ENCODE measurements at places on chromosomes 7 and 10. TPM values are rescaled to one million over a fixed set of nuclear protein-coding genes. Genes with fewer than 3 reads are reported as not detected.

DNA sequence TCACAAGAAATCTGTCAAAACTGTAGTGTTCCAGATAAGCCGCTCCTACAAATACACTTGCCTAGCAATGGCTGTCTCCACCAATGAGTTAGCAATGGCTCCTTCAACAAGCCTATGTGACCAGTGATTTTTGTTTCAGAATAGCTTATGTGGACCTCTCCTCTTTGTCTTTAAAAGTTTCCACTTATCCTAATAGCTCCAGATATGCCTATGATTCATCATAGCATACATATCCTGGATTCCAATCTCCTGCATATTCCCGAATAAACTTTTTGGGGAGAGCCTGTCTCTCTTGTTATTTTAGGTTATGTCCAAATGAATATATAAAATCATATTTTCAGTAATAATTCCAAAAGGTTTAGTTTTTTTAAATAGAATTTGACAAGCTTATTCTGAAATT is 510.6 kb downstream of the ARL4A start:
- no peaks in the 10 kb centered on the region for H3K4me1 ChIP-seq
- H3K27me3 ChIP-seq: peaks cover 4% of the 10 kb centered on the region
- H3K4me3 ChIP-seq: no peak overlapping the region
- no peak for DNase-seq

- DNase-seq: no peak
- no peaks in the 10 kb centered on the region for H3K27me3 ChIP-seq
- no peak overlapping the region for H3K4me3 ChIP-seq
- H3K27ac ChIP-seq: no peak overlapping the region
Measured at GRCh38 chr10:70500812-70501301, 22.3 kb downstream of the PALD1 start.

The SLC26A5 gene
- not detected for total RNA-seq

GRCh38 chr10:103555325-103555649 is 61.8 kb downstream of the NEURL1 start:
- DNase-seq: no peak
- H3K27me3 ChIP-seq: peaks cover 36% of the 10 kb centered on the region
- peaks cover 25% of the 10 kb centered on the region for H3K4me1 ChIP-seq
- H3K36me3 ChIP-seq: no peaks in the 10 kb centered on the region
- H3K27ac ChIP-seq: no peak overlapping the region

DNA sequence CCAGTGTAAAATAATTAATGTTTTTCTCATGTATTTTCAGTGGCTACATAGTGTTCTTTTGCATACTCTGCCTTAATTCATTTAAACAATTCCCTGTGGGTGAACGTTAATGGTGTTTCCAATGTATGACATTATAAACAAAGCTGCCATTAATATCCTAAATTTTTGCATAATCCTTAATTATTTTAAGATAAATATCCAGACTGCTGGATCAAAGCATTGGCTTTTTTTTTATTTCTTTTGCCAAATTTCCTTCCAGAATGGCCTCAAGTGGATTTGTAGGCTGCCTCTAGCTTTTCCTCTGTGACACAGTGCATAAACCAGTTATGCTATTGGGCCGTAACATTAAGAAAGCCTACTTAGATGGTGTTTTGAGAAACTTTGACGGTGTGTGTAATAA is 29.5 kb downstream of the MCM10 start:
- H3K27me3 ChIP-seq: no peaks in the 10 kb centered on the region
- no peak for DNase-seq
- peaks cover 74% of the 10 kb centered on the region for H3K36me3 ChIP-seq
- no peak overlapping the region for H3K27ac ChIP-seq
- no peaks in the 10 kb centered on the region for H3K4me1 ChIP-seq

- no peak for DNase-seq
- H3K36me3 ChIP-seq: no peaks in the 10 kb centered on the region
- H3K27ac ChIP-seq: no peak overlapping the region
- no peaks in the 10 kb centered on the region for H3K27me3 ChIP-seq
Measured at GRCh38 chr7:125611582-125611981, 682.0 kb upstream of the POT1 start.

GRCh38 chr10:131977323-131978096 is 4.2 kb downstream of the BNIP3 start:
- peak overlapping the region; percentile 13 for H3K4me3 ChIP-seq
- H3K36me3 ChIP-seq: peaks cover 69% of the 10 kb centered on the region
- DNase-seq: no peak
- H3K27ac ChIP-seq: peak overlapping the region; percentile 17

- no peak overlapping the region for H3K27ac ChIP-seq
- no peak for DNase-seq
- H3K4me3 ChIP-seq: no peak overlapping the region
- peaks cover 6% of the 10 kb centered on the region for H3K4me1 ChIP-seq
- H3K27me3 ChIP-seq: peaks cover 47% of the 10 kb centered on the region
- H3K36me3 ChIP-seq: no peaks in the 10 kb centered on the region
Measured at GRCh38 chr10:101770331-101771215, 5.3 kb downstream of the FGF8 start.

The CDNF gene
- 2.7 TPM for total RNA-seq

The RNF133 gene
- total RNA-seq: not detected

The PHKG1 gene
- total RNA-seq: 1.6 TPM

GRCh38 chr7:134290286-134290685 is 26.4 kb downstream of the SLC35B4 start:
- no peak for DNase-seq
- H3K36me3 ChIP-seq: peaks cover 21% of the 10 kb centered on the region
- H3K4me3 ChIP-seq: no peak overlapping the region
- no peaks in the 10 kb centered on the region for H3K4me1 ChIP-seq
- H3K27ac ChIP-seq: no peak overlapping the region

GRCh38 chr10:78572565-78572964 is 496.2 kb upstream of the ZMIZ1 start:
- no peak for DNase-seq
- no peaks in the 10 kb centered on the region for H3K27me3 ChIP-seq
- H3K36me3 ChIP-seq: no peaks in the 10 kb centered on the region
- H3K4me3 ChIP-seq: no peak overlapping the region

GRCh38 chr7:100942045-100942774 is 7.1 kb upstream of the MUC3A start:
- no peak for DNase-seq
- H3K4me3 ChIP-seq: no peak overlapping the region
- no peak overlapping the region for H3K27ac ChIP-seq
- H3K4me1 ChIP-seq: no peaks in the 10 kb centered on the region

GRCh38 chr7:90686146-90686545 is 90.0 kb downstream of the CDK14 start:
- no peak overlapping the region for H3K4me3 ChIP-seq
- no peaks in the 10 kb centered on the region for H3K4me1 ChIP-seq
- no peak overlapping the region for H3K27ac ChIP-seq
- H3K36me3 ChIP-seq: no peaks in the 10 kb centered on the region

GRCh38 chr7:157734676-157735640 is 398.2 kb downstream of the DNAJB6 start:
- no peaks in the 10 kb centered on the region for H3K36me3 ChIP-seq
- H3K27me3 ChIP-seq: peaks cover 4% of the 10 kb centered on the region
- no peak overlapping the region for H3K4me3 ChIP-seq
- H3K27ac ChIP-seq: no peak overlapping the region
- no peak for DNase-seq

DNA sequence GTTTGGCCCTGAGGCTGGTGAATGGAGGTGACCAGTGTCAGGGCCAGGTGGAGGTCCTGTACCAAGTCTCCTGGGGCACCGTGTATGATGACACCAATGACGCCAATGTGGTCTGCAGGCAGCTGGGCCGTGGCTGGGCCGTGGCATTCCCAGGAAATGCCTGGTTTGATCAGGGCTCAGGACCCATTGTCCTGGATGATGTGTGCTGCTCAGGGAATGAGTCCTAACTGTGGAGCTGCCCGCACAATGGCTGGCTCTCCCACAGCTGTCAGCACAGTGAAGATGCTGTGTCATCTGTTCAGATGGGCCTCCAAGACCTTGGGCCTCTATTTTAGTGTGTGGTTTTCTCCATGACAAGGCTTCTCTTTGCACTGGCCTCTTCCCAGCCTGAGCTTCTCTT is 64.0 kb downstream of the DMBT1 start:
- no peak for DNase-seq
- H3K27ac ChIP-seq: no peak overlapping the region

The DNAJB12 gene
- total RNA-seq: 19.7 TPM

DNA sequence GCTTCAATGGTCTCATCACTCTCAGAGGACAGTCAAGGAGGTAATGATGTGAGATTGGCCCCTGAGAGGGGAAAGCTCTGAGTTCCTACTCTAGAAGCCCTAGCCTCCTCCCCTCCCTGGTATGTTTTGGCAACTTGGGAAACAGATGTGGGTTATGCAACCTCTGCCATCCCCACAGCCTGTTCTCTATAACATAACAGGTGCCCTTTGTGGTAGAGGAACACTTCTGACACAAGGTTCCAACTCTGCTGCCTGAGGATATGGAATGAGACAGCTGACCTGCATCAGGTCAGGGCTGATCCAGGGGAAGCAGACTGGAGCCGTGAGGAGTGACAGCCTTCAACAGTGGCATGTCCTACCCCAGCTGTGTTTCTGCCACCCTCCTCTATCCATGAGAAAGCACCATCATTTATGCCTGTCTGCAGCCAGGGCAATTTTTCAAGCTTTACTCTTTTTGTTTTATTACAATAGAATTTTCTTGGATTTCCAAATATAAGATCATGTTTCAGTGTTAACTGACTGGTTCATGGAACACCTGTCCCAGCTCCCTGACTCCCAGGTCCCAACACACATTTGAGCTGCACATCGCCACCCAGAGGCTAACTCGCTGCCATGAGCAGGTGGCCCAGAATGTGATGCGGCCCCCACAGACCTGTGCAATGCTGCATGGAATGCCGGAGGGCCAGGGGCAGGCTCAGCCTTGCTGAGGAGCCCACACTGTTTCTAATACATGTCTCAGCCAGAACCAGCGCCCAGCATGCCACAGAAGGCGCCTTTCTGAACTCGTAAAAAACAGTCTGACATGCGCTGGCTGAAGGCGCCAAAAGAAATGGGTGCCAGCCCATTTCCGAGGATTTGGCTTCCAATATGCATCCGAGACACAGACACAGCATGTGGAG is 124.8 kb upstream of the CHST15 start:
- H3K27me3 ChIP-seq: peaks cover 5% of the 10 kb centered on the region
- no peaks in the 10 kb centered on the region for H3K4me1 ChIP-seq
- no peak for DNase-seq
- no peak overlapping the region for H3K27ac ChIP-seq

The SEMA3D gene
- total RNA-seq: not detected

The AASS gene
- 2.1 TPM for total RNA-seq

The HTR5A gene
- not detected for total RNA-seq

DNA sequence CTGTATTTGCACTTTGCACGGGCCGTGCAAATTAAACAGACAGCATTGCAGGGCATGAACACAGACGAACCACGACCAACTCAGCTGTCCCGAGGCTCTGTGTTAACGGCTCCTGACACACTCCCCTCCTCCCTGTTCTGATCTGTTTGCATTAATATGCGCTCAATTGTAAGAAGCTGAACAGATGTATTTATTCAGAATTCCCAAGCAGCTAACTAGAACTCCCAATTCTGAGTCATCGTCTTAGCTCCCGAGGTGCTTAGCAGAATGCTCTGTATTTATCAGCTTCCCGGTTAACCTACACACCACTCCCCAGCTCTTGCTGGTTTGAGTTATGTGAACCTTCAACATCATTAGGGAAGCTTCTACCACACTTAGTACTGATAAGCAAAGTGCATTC is 286.4 kb downstream of the PTPRN2 start:
- peaks cover 6% of the 10 kb centered on the region for H3K27me3 ChIP-seq
- no peaks in the 10 kb centered on the region for H3K36me3 ChIP-seq
- H3K4me3 ChIP-seq: no peak overlapping the region
- DNase-seq: no peak
- no peak overlapping the region for H3K27ac ChIP-seq
- no peaks in the 10 kb centered on the region for H3K4me1 ChIP-seq

The CAMK2B gene
- total RNA-seq: 1.8 TPM

DNA sequence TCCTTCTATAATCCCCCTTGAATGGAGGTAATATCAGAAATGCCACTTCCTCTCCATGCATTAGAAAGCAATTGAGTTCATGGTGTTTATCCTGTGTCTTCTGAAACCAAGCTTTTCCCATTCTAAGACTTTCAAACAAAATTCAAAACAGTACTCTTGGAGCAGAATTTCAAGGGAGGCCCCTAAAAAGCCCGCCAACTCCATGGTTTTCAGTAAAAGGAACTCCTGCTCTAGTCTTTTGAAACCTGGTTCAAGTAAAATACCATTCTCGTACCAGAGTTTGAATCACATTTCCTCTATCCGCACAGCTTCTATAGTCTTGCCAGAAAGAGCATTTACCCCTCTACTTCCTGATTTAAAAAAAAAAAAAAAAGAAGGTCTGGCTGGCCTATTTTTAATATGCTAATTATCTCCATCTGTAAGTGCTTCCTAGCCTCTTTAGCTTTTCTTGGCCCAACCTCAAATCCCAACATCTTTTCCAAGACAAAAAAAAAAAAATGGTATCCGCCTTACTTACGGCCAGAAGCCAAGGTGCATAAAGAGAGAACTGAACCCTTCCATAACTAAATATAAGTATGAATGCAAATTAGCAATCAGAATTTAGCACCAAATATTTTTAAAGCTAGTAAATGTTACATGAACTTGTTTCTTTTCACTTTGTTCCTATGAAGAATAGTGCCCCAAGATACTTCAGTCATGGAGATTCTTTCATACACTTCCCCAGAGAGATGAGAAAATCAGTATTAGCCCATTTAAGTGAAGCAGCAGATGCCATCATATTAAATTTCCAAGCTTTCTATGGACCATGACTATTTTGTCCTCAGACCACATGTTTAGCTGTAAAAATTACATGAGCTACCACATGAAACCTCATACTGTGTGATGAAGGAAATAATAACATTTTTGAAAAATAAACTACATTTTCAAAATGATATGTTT is 199.9 kb upstream of the FAM3C start:
- H3K4me3 ChIP-seq: no peak overlapping the region
- H3K36me3 ChIP-seq: no peaks in the 10 kb centered on the region

DNA sequence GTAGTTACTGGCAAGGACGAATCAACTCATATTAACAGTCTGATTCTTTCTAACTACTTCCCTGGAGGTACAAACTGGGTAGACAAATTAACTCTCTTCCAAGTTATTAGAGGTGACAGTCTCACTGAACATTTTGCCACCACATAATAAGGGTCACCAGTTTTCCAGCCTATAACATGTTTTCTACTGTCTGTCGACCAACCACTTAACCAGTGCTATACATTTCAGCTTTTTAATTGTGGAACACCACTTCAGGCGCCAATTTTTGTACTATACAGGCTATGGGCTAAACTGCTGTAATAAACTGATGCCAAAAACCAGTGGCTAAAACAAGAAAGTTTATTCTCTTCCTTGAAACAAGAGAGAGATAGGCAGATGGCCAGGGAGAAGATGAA is 13.3 kb downstream of the ZNF438 start:
- H3K27ac ChIP-seq: no peak overlapping the region
- no peaks in the 10 kb centered on the region for H3K27me3 ChIP-seq
- DNase-seq: no peak

- H3K4me3 ChIP-seq: no peak overlapping the region
- DNase-seq: no peak
- H3K27me3 ChIP-seq: no peaks in the 10 kb centered on the region
- peaks cover 23% of the 10 kb centered on the region for H3K36me3 ChIP-seq
- H3K4me1 ChIP-seq: peaks cover 2% of the 10 kb centered on the region
Measured at GRCh38 chr7:140688341-140688740, 8.2 kb upstream of the NDUFB2 start.
